NCI-H345 (cell line): ENCODE measurements at places on chromosomes 4 and X.
A peak's percentile ranks its signal among the peaks of the same experiment; 100 is the strongest.

GRCh38 chr4:79780129-79780528 is 292.9 kb downstream of the ANTXR2 start:
- DNase-seq, result no peak

DNA sequence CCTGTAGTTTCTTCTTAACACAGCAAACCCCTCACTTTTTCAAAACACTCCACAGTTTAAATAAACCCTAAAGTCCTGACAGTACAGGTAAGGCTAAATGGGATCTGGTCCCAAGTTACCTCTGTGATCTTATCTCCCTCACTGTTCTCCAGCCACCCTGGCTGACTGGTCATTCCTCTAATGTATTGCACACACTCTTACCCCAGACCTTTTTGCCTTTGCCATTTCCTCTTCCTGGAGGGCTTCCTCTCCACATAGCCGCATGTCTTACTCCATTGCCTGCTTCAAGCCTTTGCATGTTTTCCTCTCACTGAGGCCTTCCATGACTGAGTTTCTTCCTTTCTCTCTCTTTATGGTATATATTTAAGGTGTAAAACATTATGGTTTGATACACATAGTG is 19.5 kb upstream of the ANXA3 start:
- no peak for DNase-seq

DNA sequence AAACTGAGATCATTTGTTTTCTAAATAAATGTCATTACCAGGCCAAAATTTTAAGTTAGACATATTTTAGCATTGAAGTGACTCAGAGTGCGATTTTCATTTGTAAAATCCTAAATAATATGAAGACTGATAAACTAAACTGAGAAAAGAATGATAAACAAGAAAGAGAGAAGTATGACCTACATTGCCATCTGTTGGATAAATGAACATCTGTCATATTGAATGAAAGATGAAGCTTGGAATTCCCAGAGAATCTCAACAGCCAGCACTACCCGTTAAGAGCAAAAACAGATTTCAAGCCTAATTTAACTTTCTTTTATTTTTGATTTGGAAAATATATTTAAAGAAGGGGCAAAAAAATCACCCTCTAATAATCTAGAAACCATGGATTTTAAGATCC is 591.0 kb upstream of the ATOH1 start:
- DNase-seq, result no peak

GRCh38 chr4:40502934-40503333 is 126.7 kb downstream of the RBM47 start:
- DNase-seq, result no peak

GRCh38 chrX:132272826-132273225 is 53.6 kb upstream of the RAP2C start:
- DNase-seq, result no peak

GRCh38 chrX:40267334-40268187 is 169.8 kb upstream of the BCOR start:
- DNase-seq, result no peak

DNA sequence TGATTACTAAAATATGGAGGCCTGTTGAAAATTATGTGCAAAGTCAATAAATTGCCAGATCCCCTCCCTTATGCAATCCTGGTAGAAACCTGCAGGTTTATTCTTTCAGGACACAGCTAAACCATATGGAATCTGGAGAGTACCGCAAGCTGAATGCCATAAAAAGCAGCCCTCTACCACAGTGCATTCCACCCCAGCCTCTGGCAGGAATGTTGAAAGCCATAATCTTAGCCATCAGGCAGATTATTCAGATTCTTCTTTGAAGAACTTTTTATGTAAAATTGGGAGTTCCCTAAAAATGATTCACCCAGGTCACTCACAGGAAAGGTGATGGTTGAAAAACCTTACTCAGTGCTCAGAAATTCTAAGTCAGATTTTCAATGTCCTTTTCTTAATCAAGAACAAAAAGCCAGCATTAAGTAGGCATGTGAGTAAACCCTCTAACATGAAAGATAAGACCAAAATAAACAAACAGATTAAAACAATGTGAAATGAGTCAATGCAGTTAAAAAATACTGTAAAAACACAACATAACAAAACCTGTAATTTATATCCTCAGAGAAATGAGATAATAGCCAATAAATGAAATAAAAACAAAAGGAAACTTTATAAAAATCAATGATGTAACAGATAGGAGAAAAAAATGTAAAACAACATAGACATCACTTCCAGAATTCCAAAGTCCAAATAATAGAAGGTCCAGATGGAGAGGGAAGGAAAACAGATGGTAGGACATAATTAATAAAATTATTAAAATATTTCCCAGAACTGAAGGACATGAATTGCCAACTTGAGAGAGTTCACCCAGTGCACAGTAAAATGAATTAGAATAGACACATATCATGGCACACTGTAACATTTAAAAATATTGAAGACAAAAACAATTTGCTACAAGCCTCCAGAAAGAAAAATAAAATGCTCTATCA is 226.9 kb downstream of the FSTL5 start:
- no peak for DNase-seq

GRCh38 chrX:2501559-2502102 is 855 bp upstream of the DHRSX start:
- DNase-seq, result no peak

DNA sequence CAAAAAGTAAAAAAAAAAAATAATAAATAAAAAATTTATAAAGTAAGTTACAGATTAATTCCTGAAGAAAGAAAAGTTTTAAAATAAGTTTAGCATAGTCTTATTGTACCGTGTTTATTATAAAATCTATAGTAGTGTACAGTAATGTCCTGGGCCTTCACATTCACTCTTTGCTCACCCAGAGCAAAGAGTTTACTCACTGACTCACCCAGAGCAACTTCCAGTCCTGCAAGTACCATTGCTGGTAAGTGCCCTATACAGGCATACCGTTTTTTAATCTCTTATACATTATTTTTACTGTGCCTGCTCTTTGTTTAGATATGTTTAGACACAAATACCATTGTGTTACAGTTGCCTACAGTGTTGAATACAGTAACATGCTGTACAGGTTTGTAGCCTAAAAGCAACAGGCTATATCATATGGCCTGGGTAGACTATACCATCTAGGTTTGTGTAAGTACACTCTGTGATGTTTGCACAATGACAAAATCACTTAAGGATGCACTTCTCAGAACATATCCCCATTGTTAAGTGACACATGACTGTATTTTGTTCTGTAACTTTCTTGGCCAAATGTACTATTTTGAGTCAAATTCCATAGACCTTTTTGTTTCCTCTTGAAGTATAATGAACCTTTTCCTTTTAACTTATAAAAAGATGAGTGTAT is 199.0 kb upstream of the NUDT6 start:
- DNase-seq, result no peak

DNA sequence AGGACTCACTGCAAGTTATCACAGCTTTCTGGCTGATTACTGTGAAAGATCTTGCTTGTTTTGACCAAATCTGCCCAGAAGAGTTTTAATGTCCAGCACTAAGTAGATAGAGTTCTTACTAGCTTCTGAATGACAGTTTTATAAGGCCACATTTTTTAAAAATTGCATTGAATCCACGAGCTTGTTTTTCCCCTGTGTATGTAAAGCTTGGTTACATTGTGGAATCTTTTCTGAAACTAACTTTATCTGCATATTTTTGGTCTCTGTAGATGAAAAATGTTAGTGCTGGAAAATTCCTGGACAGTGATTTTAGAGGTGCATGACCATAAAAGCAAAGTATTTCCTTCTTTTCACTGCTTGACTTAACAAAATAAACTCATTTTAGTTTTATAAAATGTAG is 650.3 kb upstream of the FAM241A start:
- no peak for DNase-seq

- no peak for DNase-seq
Measured at GRCh38 chr4:130131536-130131935, 1035.6 kb downstream of the C4orf33 start.

GRCh38 chr4:44760142-44760898 is 34.0 kb upstream of the GNPDA2 start:
- DNase-seq, result peak; percentile 12

GRCh38 chrX:148523303-148524080 is 23.1 kb downstream of the AFF2 start:
- no peak for DNase-seq

GRCh38 chrX:21438792-21439191 is 64.6 kb downstream of the CNKSR2 start:
- no peak for DNase-seq

DNA sequence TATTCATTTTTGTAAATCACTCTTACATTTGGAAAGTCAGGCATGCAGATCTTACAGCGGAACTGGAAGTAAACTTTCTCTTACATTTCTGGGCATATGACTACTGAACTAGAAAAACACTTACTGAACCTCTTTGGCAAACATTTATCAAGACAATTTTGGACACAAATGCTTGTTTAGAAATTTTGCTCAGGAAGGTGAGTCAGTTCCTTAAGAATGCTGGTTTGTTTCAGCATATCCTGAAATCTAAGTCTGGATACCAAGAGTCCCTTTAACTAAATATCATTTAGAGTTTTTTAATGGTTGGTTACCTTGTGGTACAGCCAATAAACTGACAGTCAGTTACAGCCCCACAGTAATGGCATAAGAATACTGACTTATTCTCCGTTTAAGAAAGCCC is 15.0 kb downstream of the SHISA3 start:
- DNase-seq, result no peak

- no peak for DNase-seq
Measured at GRCh38 chrX:2965965-2966364, 36.8 kb upstream of the ARSD start.

GRCh38 chr4:98642991-98643426 is 15.4 kb downstream of the TSPAN5 start:
- no peak for DNase-seq
